ENCODE measurements at places on chromosomes 12 and 14.

- peaks cover 14% of the 10 kb centered on the region for H3K27me3 ChIP-seq
- DNase-seq: peak; percentile 32
- H3K27ac ChIP-seq: peak overlapping the region; percentile 1
- H3K4me1 ChIP-seq: peaks cover 31% of the 10 kb centered on the region
These were observed 1.2 kb downstream of the SOCS2 start for GRCh38 chr12:93573552-93574223.

DNA sequence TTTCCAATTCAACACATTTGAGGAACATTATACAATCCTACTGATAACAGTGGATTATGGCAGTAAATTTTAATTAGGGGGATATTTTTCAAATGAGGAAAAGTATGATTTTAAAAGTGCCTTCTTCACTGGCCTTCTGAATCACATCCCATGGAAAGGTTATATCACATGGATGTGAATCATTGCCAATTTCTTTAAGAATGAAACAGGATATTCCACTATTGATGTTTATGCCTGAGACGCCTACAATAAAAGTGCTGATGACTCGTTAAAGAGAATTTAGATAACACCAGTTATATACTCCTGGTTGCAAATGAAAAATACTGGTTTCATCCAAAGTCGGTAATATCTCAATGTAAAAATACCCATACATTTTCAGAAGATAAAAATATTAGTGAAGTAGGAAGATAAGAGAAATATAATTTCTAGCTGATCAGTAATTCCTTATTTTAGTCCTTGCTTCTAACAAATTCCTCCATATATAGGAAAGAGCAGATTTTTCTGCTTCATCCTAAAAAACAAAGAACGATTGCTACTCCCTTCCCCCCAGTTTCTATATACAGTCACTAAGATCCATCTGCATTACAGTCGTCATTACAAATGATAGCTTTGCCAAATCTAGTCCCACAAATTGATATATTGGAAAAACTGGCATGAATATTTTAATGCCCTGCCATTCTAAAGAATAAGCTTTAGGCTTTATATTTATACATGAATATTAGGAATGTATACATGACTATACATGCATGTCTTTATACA is 139.5 kb upstream of the SOX5 start:
- H3K4me3 ChIP-seq: no peak overlapping the region
- DNase-seq: no peak
- no peaks in the 10 kb centered on the region for H3K4me1 ChIP-seq
- no peak overlapping the region for H3K27ac ChIP-seq
- H3K27me3 ChIP-seq: no peaks in the 10 kb centered on the region

DNA sequence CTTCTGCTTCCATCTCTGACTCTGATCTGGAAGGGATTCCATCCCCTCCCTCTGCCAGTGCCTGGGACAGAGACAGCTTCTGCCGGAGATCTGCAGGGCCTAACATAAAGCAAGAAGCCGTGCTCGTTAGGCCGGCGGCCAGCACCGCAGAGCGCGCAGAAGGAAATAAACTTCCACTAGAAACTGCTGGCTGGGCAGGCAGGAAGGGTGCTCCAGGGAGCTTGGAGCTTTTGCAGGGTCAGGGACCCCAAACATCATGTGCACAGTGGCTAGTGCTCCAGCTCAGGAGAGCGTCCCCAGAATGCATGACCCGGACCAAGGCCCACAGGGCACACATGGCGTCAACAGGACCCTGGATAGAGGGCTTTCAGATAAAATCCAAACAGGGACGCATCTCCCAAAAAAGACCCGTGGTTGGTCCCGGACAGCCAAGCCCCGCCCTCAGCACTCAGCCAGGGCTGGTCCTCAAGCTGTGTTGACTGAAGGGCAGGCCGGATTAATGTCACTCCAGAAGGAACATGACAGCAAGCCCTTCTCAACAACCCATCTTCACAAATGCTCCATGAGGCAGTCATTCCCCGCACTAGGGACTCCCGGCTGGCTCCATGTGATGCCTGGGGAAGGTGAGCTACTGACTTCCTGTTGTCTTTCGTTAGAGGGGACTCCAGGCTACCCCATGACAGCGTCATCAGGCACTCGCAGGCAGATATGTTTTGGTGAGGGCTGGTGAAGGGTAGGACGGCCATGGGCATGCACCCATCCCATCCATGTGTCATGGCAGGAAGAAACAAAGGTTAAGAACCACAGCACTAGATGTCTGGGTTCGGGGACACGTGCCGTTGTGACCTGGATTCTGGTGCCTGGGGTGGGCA is 121.5 kb downstream of the CALM1 start:
- no peaks in the 10 kb centered on the region for H3K36me3 ChIP-seq
- H3K4me1 ChIP-seq: no peaks in the 10 kb centered on the region
- H3K4me3 ChIP-seq: no peak overlapping the region
- no peaks in the 10 kb centered on the region for H3K27me3 ChIP-seq
- H3K27ac ChIP-seq: no peak overlapping the region

- no peaks in the 10 kb centered on the region for H3K36me3 ChIP-seq
- H3K27me3 ChIP-seq: no peaks in the 10 kb centered on the region
- H3K4me1 ChIP-seq: no peaks in the 10 kb centered on the region
- DNase-seq: no peak
- H3K4me3 ChIP-seq: no peak overlapping the region
These were observed 63.0 kb upstream of the PTHLH start for GRCh38 chr12:28035500-28035899.

DNA sequence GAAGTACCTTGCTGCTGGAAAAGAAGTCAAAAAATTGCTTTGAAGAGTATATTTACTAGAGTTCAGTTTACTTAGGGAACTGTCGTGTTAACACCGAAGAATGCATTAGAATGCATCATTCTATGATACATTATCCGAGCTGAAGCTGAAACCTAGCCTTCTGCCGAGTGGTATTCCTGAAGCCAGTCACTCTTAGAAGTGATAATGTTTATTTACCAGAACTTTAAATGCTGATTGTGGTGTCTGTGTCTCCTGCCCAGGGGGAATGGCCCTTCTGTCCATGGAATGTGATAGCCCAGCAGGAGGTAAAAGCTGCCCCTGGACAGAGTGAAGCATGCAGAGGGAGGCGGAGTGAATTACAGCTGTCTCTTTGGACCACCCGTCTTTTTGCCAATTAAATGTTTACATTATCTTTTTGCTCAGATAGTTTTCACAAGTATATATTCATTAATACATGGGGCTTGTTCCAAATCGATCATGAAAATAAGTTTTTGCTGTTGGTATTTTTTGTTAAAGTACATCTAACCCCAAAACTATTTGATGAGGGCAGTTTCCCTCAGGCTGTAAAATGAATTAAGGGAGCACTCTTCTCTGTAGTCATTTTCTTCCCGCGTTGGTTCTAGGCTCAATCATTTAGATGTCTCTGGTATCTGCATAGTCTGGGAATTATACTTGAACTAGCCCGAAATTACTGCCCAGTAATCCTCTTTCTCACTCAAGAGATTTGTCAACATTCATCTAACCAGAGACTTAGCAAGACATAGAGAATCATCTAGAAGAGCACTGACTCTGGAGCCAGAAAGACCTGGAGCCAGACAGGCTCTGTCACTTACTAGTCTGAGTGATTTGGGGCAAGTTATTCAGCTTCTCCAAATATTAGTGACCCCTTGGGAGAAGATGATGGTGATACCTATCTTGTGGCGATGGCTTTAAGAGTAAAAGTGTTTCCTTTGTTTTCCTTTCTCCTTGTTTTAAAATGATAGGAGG is 147.6 kb downstream of the CRADD start:
- H3K4me1 ChIP-seq: peaks cover 4% of the 10 kb centered on the region
- H3K36me3 ChIP-seq: no peaks in the 10 kb centered on the region
- no peak overlapping the region for H3K4me3 ChIP-seq
- no peak overlapping the region for H3K27ac ChIP-seq

DNA sequence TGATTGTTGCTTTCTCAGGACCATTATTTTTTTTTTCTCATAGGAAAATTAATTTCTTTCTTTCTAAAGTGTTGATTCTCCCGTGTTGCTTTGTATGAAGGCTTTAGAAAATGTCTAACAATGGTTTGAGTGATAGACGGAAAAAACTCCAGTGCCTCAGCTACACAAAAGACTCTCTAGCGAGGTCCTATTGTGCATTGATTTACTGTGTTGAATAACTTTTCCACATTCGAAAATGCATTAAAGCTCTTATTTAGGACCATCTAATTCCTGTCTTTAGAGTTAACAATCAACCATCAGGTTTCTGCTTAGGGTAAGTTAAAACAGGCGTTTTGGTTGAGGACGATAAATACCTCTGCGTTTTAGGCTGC is 99.6 kb downstream of the PTPN11 start:
- DNase-seq: no peak
- H3K27ac ChIP-seq: no peak overlapping the region
- no peaks in the 10 kb centered on the region for H3K36me3 ChIP-seq
- H3K27me3 ChIP-seq: no peaks in the 10 kb centered on the region
- H3K4me3 ChIP-seq: no peak overlapping the region

GRCh38 chr12:98533723-98534251 is 18.4 kb downstream of the TMPO start:
- no peak overlapping the region for H3K4me3 ChIP-seq
- H3K27me3 ChIP-seq: no peaks in the 10 kb centered on the region
- peaks cover 2% of the 10 kb centered on the region for H3K4me1 ChIP-seq

- peak overlapping the region; percentile 95 for H3K27ac ChIP-seq
- peak overlapping the region; percentile 23 for H3K4me3 ChIP-seq
- peaks cover 73% of the 10 kb centered on the region for H3K4me1 ChIP-seq
- peaks cover 39% of the 10 kb centered on the region for H3K36me3 ChIP-seq
- no peaks in the 10 kb centered on the region for H3K27me3 ChIP-seq
These were observed 85.4 kb upstream of the DYNC1H1 start for GRCh38 chr14:101878822-101879528.

- no peak overlapping the region for H3K27ac ChIP-seq
- no peak overlapping the region for H3K4me3 ChIP-seq
- H3K36me3 ChIP-seq: no peaks in the 10 kb centered on the region
- no peak for DNase-seq
- no peaks in the 10 kb centered on the region for H3K4me1 ChIP-seq
These were observed 12.2 kb downstream of the CAPZA3 start for GRCh38 chr12:18750085-18750484.

DNA sequence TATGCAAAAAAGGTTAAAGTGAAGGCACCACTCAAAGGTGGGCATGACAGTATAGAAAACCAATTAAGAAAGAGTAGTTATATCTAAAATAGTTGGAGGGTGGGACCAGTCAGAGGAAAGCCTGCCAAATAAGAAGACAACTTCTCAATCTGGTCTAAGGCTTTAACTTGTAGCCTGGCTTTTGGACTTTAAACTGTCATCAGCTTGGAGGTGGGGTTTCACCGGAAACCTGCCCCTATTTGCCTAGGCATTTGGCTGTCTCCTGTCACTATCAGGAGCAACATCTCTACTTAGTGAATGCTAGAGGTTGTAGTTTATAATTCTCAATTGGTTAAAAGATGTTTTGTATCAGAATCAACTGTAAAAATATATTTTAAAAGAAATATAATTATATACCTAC is 107.3 kb downstream of the SLCO1B3 start:
- no peaks in the 10 kb centered on the region for H3K4me1 ChIP-seq
- H3K27me3 ChIP-seq: no peaks in the 10 kb centered on the region
- DNase-seq: no peak
- H3K27ac ChIP-seq: no peak overlapping the region
- no peaks in the 10 kb centered on the region for H3K36me3 ChIP-seq
- no peak overlapping the region for H3K4me3 ChIP-seq

DNA sequence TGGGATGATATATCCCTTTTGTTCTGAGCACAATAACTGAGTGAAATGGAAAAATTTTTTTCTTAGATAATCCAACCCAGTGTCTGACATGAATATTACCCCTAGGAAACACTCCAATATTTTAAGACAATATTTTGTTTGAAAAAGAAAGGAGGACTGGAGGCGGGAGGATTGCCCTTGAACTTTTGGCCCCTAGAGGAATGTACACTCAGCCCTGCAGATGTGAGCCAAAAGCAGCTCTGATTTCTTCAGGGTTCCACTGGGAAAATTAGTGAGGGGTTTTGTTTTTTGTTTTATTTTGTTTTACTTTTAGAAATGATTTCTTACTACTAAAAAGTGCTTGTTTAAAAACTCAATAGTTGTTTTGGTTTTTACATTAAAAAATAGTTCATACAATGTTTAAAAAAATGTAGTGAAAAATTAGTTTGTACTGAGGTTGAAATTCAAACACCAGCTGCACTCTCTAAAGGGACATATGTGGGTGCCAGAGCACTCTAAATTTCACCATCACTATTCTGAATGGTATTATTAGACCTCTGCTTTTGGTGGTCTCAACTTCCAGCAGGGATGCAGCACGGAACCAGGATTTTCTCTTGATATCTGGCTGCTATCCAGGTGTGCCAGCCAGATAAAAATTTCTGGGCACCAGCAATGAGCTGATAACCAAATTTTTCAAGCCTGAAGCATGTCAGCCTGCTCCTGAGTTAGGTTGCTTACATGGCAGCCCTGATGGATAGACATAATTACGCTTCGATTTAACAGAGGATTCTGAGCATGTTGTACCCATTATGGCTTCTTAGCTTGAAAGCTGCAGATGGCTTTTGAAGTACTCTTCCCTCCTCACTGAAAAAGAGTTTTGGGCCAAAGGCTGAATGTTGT is 141.9 kb downstream of the ANO6 start:
- H3K4me3 ChIP-seq: no peak overlapping the region
- H3K27ac ChIP-seq: no peak overlapping the region
- no peak for DNase-seq
- H3K36me3 ChIP-seq: peaks cover 56% of the 10 kb centered on the region
- H3K27me3 ChIP-seq: no peaks in the 10 kb centered on the region

- peaks cover 13% of the 10 kb centered on the region for H3K4me1 ChIP-seq
- DNase-seq: no peak
- H3K36me3 ChIP-seq: no peaks in the 10 kb centered on the region
- peak overlapping the region; percentile 67 for H3K4me3 ChIP-seq
These were observed 1.9 kb downstream of the SLC6A15 start for GRCh38 chr12:84910549-84911241.

GRCh38 chr14:28778138-28779117 is 11.8 kb downstream of the FOXG1 start:
- peaks cover 5% of the 10 kb centered on the region for H3K36me3 ChIP-seq
- peaks cover 33% of the 10 kb centered on the region for H3K27me3 ChIP-seq
- no peak for DNase-seq
- no peak overlapping the region for H3K4me3 ChIP-seq
- H3K27ac ChIP-seq: no peak overlapping the region

GRCh38 chr12:13676880-13677279 is 304.5 kb downstream of the GRIN2B start:
- peaks cover 2% of the 10 kb centered on the region for H3K27me3 ChIP-seq
- no peak overlapping the region for H3K27ac ChIP-seq
- H3K4me3 ChIP-seq: no peak overlapping the region
- DNase-seq: no peak
- no peaks in the 10 kb centered on the region for H3K4me1 ChIP-seq

DNA sequence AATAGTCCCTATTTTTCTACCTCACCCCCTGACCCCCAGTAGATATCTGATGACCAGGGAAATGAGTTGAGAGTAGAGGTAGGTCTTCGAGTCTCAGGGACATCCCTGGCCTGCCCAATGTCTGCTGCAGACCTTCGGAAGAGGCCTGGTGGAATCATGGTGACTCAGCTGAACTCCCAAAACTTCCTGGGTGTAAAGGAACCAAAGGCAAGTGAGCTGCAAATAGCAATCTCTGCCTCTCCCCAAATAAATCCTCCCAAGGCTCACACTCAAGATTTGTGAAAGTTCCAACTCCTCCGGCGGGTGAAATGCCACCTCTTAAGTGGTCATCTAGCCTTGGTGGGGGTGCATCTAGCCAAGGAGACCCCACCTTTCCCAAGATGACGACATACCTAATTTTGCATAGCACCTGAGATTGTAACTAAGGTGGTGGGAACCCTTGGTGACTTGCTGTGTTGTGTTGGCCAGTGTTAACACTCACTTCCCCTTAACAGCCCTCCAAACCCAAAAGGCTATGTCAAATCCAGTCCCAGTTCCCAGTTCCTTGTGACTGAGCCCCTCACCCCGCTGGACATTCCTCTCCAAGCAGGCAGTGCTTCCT is 6.3 kb downstream of the ZFP36L1 start:
- H3K4me3 ChIP-seq: peak overlapping the region; percentile 57
- no peak for DNase-seq
- no peaks in the 10 kb centered on the region for H3K27me3 ChIP-seq
- peaks cover 51% of the 10 kb centered on the region for H3K36me3 ChIP-seq
- peaks cover 72% of the 10 kb centered on the region for H3K4me1 ChIP-seq
- peak overlapping the region; percentile 86 for H3K27ac ChIP-seq
